ENCODE measurements at places on chromosomes 1 and 21. TPM values are rescaled to one million over a fixed set of nuclear protein-coding genes. Genes with fewer than 3 reads are reported as not detected.
A peak's percentile ranks its signal among the peaks of the same experiment; 100 is the strongest.

DNA sequence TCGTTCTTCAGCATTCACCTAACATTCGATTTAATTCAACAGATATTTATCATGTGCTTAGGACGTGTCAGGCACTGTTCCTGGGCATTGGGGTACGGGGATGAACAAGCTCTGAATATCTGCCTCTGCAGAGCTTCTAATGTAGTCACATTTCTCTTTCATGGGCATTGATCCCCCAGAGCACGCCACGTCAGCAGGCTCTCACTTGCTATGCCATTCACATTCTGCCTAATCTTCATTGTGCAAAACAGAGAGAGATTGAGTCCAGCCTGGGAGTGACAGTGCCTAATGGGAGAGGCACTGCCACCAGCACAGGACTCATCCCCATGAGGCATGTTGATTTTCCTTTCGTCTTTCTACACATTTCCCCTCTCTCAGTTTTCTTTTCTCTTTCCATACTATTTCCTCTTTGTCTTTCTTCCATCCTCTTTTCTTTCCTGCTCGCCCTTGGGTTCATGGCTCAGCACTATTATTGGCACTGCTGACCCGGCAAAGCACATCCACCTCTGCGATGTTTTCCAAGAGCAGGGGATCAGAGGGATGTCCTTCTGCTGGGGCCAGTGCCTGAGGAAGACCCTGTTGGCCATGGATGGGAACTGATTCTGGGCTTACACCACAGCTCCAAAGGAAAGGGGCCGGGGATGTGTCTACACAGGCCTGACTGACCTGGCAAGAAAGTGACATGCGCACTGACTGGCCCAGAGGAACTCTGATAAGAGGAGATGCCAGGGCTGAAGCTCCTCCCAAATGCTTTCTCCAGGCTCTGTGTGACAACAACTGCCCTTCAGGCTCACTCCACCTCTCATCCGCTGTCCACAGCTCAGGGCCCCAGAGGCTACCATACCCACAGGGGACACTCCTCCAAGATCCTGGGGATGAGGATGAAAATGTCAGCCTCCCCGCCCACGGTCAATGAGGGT lies 195.9 kb downstream of the TOMM20 start:
- DNase-seq: no peak

DNA sequence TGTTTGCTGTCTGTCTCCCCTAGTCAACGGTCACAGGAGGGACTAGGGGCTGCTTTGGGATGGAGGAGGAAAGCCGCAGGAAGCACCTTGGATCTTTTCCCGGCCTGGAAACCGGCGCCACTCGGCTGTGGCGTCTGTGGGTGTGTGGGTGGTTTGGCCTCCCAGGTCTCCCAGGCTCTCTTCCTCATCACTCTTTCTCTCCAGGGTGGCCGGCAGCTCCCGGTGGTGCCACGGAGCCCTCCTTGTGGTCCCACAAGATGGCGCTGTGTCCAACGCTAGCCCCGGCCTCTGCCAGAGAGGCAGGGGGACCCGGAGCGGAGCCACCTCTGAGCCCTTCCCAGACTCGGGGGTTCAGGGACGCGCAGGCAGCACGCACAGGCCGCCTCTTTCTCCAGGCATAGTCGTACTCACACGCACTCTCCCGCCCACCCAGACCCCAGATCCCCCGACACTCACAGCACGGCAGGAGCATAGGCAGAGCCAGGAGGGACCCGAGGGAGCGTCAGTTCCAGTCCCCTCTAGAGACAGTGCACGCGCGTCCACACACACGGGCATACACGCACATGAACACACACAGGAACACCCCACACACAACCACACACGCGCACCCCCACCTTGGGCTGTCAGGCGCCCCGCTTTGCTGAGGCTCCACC lies 31.2 kb downstream of the CDCP2 start:
- peak; percentile 79 for DNase-seq

DNA sequence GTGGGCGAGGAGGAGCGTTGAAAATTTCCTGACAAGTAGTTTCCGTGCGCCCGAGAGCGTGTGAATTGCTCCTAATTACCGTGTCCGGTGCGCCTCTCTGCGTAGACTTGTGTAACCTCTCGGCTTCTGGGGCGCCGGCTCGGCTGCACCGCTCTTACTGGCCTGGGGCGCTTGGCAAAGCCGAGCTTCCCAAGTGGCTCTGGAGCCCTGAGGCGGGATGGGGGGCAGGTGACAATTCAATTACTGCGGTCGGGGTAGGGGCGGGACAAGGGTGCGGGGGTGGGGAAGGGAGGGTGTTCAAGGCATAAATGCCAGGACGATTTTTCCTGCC lies 392 bp upstream of the DMRTA2 start:
- DNase-seq: peak; percentile 56

Gene MYOC
- total RNA-seq: not detected

Gene GPR52
- 1.6 TPM for total RNA-seq
